ENCODE measurements at places on chromosomes 7 and 10.

- no peak for DNase-seq
Observed at GRCh38 chr7:7772397-7772821, 54.0 kb upstream of the RPA3 start.

- no peak for DNase-seq
Observed at GRCh38 chr7:132160611-132161532, 415.4 kb downstream of the PLXNA4 start.

GRCh38 chr7:130364451-130364850 lies 15.8 kb upstream of the CPA1 start:
- DNase-seq: no peak

DNA sequence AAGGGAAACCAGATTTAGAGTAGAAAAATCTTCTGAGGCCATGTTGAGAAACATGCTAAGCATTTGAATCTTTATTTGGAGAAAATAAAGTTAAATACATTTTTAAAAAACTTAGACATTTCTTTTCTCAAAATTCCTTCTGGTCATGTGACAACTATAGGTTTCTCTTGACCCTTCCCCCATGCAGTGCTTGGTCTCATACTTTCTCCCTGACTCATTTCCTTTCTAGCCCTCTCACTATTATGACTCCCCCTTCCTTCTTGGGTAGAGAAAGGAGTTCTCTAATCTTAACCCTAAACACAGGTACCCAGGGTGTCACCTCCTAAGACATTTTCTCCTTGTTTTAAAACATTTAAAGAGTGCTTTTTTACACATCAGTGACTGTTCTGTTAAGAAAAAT lies 179.5 kb upstream of the TMEM106B start:
- DNase-seq: no peak

DNA sequence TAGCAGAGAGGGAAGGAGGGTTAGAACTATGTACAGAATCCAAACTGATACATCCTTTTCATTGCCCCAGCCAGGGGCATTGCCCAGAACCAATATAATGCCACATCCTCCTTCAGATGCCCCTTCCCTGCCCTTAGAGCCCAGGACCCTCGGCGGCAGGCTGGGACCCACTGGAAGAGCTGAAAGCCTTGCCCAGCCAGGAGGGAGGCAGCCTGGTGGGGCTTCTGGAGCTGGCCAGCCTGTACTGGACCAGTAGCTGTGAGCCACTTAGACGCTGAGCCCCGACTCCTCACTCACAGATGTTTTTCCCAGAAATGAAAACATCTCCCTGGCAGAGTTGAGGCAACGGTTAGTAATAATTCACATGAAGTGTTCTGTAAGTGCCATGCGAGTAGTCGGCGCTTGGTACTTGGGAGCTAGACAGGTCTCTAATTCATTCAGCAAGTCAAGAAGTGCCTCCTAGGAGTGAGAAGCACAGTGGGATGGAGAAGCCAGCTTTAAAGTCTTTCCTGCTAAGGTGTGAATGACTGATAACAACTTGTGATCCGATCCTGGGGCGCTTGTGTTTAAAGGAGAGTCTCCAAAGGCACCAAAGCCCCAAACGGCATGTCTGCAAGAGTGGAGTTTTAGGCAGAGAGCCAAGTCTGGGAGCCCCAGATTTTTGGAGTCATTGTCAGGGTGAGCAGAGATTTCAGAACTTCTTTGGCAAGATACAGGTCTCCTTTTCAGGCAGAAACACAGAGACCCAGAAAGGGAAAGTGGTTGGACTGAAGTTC lies 9.8 kb downstream of the VSIR start:
- DNase-seq: no peak

GRCh38 chr10:124626759-124627380 lies 117.3 kb downstream of the FAM53B start:
- DNase-seq: peak; percentile 53

DNA sequence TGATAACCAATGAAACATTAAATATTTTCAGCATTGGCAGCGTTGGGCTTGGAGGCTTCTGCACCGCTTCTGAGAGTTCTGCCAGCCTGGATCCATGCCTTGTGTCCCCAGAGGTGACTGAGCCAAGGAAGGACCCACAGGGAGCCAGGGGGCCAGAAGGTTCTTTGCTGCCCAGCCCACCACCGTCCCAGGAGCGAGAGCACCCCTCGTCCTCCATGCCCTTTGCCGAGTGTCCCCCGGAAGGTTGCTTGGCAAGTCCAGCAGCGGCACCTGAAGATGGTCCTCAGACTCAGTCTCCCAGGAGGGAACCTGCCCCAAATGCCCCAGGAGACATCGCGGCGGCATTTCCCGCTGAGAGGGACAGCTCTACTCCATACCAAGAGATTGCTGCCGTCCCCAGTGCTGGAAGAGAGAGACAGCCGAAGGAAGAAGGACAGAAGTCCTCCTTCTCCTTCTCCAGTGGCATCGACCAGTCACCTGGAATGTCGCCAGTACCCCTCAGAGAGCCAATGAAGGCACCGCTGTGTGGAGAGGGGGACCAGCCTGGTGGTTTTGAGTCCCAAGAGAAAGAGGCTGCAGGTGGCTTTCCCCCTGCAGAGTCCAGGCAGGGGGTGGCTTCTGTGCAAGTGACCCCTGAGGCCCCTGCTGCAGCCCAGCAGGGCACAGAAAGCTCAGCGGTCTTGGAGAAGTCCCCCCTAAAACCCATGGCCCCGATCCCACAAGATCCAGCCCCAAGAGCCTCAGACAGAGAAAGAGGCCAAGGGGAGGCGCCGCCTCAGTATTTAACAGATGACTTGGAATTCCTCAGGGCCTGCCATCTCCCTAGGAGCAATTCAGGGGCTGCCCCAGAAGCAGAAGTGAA lies 93.9 kb downstream of the TACC2 start:
- DNase-seq: no peak

DNA sequence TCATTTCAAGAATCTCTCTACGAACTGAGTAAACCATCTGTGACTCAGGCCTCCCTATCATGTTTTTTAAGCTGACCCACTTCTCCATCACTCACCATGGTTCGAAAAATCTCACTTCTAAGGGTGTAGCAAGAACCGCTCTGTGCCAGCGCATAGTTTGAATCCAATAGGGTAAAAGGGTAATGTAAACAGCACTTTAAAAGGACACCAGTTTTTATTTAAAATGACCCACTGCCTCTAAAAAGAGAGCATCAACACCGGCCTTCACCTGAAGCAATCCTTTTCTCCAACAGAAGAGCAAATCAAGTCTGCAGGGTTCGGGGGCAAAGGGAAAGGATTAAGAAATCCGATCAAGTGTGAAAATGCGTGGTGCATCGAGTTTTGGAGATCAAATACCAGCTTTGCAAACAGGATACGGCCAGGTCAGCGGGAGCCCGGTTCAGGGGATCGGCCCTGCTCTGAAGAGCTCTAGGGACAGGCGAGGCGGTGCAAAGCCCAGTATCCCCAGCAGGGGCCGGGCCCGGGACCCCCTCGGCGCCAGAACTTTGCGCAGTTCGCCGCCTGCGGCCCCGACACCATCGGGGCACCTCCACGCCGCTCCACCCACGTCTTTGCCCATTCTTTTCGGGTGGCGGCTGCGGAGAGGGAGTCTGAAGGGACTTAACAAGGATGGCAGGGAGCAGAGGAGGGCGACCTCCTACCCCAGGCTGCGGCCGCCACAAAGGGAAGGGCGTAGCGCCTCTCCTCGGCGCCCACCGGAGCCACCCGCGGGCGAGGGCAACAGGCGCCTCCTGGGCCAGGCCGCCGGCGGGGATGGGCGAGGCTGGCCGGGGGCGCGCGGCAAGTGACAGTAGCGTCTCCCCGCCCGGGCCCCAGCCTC lies 842 bp downstream of the NMT2 start:
- no peak for DNase-seq

DNA sequence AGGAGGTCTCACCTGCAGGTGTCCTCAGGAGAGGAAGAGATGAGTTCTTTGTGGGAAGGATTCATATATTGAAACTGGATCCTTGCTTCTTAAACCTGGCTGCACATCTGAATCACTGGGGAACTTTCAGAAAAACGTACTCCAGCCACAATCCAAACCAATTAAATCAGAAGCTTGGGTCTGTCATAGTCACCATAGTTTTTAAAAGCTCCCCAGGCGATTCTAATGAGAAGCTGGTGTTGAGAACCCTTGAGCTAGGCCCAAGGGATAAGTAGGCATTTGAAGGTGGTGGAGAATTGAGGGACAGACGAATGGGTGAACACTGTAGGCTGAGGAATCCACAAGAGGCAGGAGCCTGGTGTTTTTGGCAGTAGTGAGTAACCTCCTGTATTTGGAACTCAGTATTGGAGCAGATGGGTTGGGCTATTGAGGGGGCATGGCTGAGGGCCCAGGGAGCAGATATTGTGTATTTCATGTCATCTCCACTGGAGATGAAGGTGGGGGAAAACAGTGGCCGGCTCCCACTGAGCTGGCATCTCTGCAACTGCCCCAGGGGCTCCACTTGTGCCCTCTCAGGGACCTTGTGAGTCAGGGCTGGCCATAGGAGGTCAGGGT lies 14.5 kb downstream of the ADCYAP1R1 start:
- no peak for DNase-seq

DNA sequence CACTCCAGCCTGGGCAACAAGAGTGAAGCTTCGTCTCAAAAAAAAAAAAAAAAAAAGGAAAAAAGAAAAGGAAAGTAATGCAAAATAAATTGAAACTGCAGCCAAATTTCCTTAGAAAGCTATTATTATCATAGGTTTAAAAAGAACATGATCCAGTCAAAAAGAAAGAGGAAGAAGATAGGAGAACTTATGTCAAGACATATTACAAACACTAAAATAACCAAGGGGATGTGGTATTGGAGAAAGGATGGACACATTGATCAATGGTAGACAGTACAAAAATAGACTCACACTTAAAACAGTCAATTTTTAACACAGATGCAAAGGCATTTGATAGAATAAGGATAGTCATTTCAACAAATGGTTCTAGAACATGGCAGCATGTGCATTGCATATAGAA lies 27.3 kb upstream of the PFKP start:
- no peak for DNase-seq

DNA sequence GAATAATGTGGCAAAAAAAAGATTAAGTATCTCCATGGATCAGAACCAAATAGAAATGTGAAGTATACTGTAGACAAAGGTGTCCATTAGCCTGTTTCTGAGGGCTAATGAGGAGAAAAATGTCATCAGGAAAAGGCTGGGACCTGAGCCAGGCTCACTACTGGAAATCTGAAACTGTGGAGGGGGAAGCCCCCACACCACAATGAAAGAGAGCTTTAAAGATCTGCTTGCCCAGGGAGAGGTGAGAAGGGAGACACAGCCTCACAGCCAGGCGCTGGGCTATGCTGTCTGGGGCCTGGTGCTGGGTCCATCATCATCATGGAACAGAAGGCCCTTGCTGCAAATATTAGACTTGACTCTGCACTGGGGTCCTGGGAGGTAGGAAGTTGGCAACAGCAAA lies 90.4 kb downstream of the OSBPL3 start:
- DNase-seq: no peak

- DNase-seq: no peak
Observed at GRCh38 chr7:14414274-14414986, 425.0 kb upstream of the ETV1 start.

- DNase-seq: no peak
Observed at GRCh38 chr7:129975309-129975708, 22.5 kb upstream of the UBE2H start.

DNA sequence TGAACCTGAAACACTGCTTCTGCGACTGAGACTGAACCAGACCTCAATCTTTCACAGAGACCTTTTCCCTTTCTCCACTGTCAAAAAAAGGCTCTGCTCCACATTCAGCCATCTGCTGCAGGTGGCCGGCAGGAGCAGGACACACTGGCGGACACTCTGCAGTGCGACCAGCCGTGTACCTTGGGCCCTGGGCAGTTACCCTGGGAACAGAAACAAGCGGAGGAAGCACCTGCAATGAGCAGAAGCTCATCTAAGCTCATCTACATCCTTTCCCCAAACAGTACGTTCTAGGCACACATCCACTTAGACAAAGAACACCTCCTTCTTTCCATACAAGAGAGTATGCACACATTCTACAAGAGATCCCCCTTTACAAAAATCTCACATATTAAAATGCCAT lies 22.8 kb downstream of the VOPP1 start:
- no peak for DNase-seq

- DNase-seq: no peak
Observed at GRCh38 chr7:24978843-24979469, 1.0 kb downstream of the OSBPL3 start.

DNA sequence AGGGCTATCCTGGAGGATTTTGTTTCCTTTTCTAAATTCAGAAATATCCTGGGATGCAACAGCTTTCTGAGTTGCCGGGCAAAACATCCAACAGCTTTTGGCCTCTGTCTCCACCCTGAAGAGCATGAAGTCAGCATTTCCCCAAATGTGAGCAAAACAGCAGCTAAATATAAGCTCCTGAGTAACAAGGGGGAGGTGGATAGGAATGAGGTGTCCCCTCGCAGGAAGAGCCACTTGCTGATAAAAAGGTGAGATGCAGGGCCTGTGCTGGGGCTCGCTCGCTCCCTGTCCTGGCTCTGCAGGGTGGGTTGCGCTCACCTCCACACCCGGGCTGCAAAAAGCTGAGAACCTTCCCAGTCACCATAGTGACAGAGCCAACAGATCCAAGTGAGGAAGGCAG lies 264.3 kb downstream of the ZEB1 start:
- DNase-seq: no peak

DNA sequence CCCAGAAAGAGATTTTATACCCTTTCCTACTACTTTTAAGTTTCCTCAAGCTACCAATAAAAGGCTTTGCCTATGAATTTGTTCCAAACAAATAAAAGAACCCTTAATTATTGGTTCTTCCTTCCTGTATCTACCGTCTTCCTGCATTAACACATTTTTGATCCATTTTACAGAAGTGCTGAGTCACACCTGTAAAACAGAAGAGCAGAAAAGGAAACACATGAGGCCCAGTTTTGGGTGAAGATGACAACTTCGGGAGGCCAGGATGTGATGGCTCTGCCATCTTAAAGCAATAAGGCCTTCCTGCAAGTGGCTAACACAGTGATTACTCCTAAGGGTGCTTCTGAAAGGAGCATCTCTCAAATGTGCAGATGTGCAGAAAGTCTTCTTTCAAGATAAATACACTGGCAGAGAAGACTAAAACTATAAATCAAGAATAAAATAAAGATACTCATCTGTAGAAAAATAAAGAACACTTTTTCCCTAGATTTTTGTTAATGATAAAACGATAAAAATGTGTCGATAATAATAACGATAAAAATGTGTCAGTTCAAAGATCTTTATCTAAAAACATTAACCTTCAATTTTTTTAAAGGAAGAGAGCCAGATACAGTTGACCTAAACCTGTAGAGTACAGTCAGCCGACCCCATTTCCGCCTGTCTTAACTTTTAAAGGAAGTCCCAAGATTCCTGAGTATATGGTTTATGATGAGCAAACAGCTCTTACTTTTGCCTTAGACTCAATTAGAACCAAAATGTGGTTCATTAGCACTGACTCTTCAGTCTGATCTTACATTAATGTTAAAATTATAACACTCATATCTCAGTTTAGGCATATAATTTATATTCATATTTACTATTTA lies 108.6 kb downstream of the UBE2H start:
- no peak for DNase-seq

DNA sequence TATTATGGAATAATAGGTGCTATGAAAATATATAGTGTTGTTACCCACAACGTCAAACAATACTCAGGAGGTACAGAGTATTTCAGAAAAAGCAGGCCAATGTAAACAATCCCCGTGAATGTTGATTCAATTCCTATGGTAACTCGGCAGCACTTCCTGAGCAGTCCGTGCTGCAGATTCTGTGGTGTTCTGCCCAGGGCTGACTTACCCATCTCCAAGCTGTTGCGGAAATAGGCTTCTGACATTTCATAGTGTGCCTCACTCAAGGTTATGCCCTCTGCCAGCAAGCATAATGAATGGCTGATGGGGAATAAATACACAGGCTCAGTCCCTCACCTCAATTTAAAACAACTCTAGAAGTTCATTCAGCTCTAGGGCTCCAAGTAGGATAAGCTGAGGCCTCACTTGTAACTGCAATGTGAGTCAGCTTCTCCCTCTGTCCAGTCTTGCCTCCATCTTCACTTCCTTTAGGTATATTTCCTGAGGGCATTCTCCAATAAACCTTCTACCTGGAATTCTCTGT lies 177.6 kb downstream of the GNAI1 start:
- no peak for DNase-seq
